Fibroblast of skin of left quadriceps (primary cell): ENCODE measurements at places on chromosomes 6 and 20.

GRCh38 chr6:158753811-158754210 is 65.4 kb downstream of the EZR start:
- no peak for DNase-seq

DNA sequence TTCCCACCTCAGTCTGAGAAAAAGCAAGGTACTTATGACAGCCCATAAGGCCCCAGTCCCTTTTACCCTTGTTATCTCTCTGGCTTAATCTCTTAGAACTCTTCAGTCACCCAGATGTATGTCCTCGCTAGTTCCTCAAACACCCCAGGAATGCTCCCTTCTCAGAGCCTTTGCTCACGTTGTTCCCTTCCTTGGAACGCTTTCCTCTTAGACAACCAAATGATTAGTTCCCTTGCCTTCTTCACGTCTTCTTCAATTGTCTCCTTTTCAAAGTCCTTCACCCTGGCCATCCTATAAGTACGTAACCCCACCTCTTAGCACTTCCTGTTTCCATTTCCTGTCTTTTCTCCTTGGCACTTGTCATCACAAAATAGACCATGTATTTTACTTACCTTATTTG is 1.1 kb upstream of the APOBEC2 start:
- DNase-seq: no peak

DNA sequence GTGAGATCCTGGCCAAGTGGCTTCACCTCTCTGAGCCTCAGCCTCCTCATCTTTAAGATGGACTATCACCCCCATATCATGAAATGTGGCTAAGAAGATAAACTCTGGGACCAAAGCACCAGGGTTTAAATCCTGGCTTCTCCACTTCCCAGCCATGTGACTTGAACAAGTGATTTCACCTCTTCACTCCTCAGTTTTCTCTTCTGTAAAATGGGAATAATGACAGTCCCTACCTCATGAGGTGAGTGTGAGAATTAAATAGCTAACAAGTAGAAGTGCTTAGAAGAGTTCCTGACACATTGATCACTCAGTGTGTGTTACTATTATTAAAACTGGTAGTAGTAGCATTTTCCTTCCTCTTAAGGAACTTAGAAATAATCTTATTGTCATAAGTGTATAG is 516.9 kb upstream of the SULF2 start:
- DNase-seq: no peak

GRCh38 chr20:64104667-64105451 is 2.5 kb downstream of the NPBWR2 start:
- DNase-seq: no peak

- DNase-seq: no peak
Measured at GRCh38 chr6:4664911-4665310, 111.3 kb upstream of the CDYL start.

GRCh38 chr20:9348747-9349146 is 165.6 kb upstream of the LAMP5 start:
- DNase-seq: no peak

DNA sequence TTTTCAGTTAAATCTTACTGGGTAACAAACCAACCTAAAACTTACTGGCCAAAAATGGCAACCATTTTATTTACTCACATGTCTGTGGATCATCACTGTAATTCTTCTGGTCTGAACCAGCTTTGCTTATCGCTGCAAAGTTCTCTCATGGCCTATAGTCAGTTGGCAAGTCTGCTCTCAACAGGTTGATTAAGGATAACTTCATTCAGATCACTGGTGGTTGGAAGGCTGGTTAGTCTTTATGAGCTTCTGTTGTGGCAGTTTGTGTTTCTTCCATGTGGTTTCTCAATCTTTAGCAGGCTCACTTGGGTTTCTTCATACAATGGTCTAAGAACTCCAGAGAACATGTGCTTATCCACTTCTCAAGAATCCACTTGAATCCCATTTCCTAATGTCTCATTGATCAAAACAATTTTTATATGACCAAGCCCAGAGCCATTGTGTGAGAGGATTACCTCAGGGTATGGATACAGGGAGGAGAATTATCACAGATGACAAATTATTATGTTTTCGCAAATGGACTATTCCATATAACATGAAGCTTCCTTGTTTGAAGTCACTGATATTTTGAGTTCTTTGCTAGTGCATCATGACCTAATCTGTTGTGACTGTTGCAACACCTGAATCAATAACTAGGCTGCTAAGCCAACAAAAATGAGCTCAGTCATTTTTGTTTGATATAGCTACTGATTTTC is 155.4 kb upstream of the BMP2 start:
- no peak for DNase-seq

DNA sequence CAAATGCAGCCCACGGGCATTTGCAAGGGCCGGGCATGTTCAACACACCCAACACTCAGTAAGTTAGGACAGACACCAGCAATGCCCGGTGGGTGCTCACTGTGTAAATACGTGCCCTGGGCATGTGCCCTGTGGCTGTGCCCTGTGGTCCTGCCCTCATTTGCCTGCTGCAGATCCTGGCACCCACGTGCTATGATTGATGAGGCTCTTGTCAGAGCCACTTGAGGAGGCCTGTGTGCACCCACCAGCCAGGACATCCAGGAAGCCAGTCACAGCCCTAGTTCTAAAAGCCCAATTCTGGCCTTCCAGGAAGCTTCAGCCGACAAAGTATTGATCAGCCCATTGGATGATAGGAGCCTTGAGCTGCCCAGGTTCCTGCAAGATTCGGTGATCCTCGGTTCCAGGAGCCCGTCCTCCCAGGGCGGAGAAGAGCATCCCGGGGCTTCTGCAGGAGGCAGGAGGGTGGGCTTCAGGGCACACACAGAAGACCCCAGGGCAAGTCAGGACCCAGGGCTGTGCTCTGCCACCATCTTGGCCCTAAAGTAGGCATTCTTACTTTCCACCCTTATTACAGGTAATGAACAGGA is 223.9 kb downstream of the PREX1 start:
- no peak for DNase-seq

DNA sequence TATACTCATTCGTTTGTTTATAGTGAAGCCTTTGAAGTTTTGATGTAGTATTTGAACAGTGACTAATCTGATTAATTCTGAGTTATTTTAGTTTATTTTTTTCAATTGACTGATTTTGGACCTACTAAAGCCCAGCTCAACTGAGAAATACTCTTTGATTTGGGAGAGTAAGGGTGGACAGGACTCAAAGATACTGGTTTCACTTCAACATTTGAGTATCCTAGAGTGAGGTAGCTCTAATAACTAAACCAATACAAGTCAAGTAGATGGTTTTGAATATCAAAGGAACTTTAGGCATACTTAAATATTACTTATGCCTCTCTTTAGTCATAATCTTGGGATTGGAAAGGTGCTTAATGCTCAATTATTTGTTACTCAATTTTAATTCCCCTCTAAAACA is 65.6 kb downstream of the ZNF292 start:
- DNase-seq: no peak

GRCh38 chr6:12082368-12082767 is 70.3 kb downstream of the HIVEP1 start:
- no peak for DNase-seq

DNA sequence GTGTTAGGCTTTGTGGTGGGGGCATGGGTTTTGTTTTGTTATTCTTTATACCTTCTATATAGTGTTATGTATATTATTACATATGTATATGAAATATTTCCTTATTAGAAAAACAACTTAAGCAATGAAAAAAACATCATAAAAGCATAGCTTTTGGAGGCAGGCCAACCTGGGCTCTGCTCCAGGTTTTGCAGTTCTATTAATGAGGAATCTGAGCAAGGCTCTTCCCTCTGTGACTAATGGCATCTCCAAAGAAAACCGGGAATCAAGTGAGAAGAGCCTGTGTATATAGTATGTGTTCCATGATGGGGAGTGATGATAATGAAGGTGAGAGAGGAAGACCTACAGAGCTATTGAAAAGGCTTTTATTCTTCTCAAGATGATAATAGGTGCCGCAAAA is 291.1 kb downstream of the CLIC5 start:
- peak; percentile 93 for DNase-seq

DNA sequence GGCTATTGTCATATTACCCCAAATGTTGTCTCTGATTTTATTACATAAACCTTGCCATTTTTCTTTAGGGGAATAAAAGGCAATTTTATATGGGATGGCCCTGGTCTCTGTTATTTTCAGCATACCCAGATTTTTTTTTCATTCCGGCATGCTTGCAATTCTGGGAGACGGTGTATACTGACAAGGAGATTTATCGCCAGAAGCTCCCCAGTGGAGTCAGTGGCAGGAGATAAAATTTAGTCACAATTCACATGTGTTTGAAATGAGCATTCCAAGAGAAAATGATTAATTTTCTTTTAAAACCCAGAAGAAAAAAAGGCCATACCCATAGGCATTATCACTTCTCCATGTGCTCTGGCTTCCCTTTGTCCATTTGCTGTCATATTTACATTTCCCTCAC is 250.8 kb upstream of the RSPO3 start:
- DNase-seq: no peak

- DNase-seq: no peak
Measured at GRCh38 chr20:62946918-62947317, 5.6 kb upstream of the SLC17A9 start.

GRCh38 chr6:9634776-9635175 is 780.1 kb downstream of the TFAP2A start:
- no peak for DNase-seq

DNA sequence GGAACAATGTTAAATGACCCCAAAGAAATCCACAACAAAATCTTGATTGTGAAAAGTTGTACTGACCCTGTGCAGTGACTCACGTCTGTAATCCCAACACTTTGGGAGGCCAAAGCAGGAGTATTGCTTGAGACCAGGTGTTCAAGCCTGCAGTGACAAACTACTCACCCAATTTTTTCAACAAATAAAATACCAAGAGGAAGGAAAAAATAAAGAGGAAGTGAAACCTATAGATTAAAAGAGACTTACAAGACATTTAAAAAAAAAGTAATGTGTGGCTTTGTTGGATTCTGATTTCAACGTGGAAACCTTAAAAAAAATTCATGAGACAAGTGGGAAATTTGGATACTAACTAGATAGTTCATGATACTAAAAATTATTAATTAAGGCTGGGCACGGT is 31.9 kb downstream of the GINS1 start:
- no peak for DNase-seq

- DNase-seq: no peak
Measured at GRCh38 chr6:108116546-108117426, 42.2 kb upstream of the OSTM1 start.
